ENCODE measurements at places on chromosomes 2 and 18.

GRCh38 chr2:212979799-212980198, 171.6 kb downstream of the IKZF2 start:
- DNase-seq: no peak

DNA sequence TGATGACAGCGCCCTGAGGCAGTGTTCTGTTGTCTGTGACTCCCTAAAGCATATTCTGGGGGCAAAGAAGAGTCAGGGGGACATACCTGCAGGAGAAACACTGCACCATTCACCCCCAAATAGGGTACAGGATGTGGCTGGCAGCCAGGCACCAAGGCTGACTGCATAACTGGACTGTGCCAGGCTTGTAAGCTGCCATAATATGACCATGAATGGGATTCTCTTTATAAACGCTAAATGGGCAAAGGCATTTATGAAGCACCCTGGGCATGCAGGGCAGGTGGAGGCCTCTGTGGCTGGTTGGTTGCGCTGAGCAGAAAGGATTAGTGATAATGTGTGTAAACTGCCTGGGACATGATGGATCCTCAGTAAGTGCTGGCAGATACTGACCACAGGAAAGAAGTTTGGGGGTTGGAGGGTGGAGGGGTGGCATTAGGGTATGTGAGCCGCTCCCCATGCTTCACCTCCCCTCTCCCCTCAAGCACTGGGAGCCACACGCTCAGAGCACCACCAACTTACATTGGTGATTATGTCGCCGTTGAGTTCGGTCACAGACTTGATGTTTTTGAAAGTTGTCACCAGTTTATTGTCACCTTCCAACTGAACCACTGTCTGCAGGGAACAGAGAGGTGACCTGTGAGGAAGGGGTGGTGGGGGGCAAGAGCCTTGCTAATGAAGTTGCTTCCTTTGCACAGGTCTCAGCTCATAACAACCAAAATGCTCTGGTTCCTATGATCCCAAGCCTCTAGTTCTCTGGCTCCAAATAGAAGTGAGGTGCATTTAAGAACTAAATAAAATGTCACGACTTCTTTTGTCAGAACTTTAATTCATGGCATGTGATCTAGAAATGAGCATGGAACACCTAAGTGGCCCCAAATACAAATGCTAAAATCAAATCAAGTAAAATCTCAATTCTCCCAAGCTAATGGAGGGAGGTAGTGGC, 3.6 kb downstream of the FABP1 start:
- DNase-seq: no peak

GRCh38 chr2:147844697-147845410, at the start of gene ACVR2A:
TSS of gene ACVR2A (plus strand) at chr2:147845029. CDS start at chr2:147845153, 124 bp downstream.
- DNase-seq: no peak

DNA sequence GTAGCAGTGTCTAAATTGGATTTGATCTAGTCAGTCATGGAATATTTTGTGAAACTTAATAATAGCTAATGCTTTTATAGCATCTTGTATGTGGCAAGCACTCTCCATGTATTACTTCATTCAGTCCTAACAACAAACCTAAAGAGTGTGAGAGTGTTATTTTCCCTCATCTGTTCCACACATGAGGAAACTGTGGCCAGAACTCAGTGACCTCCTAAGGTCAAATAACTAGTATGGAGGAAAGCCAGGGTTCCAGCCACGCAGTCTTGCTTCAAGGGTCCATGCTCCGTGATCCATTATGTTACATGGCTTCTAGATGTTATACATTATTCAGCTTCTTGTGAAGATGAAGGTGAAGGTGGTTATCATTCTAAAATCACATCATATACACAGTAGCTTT, 45.5 kb downstream of the TWSG1 start:
- DNase-seq: no peak

- DNase-seq: no peak
These were observed 1.7 kb downstream of the IL1RL1 start for GRCh38 chr2:102313025-102313424.

DNA sequence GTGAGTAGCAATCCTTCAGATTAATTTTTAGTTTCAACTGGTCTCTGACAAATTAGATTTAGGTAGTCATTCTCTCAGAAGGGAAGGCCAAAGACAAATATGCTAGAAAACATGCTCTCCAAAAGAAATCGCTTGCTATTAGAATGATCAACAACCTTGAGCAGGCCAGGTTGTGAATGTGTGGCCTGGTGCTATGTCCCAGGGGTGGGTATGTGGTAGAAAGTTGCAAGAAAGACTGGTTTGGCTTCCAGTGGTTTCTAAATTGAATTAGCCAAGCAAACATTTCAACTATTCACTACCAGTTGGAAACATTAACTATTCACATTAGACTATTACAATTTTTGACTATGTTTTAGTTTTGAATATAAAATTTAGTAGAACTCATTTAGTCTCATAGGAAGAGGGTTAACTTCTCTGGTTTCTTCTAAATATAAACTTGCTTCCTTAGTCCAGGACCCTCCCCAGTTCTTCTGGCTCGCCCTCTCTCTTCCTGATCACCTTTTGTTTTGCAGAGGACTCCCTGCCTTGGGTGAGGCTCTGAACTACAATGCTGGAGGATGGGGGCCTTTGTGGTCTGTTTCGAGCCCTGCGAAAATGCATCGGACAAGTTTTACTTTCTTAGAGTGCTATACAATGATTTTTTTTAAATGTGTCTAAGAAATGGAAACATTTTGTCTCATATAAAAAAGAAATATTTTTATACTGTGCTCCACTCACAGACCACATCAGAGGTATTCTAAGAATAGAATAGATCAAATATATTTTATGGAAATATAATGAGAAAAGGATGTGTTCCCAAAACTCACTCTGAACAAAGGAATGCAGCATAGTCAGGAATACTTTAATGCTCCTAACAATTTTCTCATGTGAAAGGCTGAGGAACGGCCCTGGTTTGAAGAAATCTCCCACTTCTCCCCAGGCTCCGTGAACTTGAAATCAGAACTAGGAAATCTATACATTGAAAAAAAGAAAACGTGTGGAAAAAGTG, 375.0 kb upstream of the ZEB2 start:
- DNase-seq: no peak

- no peak for DNase-seq
These were observed 58.5 kb downstream of the PKDCC start for GRCh38 chr2:42106257-42106816.
